ENCODE measurements at places on chromosomes 4 and X.

DNA sequence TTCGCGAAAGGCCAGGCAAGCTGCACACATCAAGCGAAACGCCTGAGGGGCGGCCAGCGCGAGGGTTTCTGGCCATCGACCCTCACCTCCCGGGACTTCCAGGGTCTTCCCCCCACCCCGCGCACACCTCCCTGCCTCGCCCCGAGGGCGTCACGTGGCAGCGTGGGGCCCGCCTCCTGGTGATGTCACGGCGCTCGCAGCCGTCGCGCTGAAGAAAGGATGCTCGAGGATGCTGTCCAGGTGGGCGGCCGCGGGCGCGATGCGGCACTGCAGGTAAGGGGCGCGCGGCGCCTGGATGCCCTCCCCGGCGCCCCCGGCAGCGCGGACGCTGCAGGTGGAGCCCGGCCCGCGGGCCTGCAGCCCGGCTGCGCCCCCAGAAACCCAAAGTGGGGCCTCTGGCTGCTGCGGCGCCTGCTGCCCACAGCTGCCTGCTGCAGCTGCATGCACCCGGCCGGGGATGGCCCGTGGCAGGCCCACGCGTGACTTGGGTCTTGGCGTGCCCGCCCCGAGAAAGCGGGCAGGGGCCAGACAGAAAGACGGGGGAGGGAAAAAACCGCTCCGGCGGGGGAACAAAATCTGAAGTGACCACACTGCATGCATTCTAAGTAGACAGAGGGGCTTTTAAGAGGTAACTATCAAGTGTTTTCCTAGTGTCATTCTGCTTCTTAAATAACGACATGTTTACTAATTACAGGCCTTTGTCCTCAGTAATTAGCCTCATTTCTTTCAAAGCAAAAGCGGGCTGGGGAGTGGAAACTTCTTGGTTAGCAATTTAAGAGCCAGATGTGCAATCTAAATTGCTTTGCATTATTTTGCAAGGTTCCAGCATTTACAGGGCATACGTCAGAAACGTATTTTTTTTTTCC, 1.7 kb downstream of the CLCN4 start:
- DNase-seq: peak; percentile 35

DNA sequence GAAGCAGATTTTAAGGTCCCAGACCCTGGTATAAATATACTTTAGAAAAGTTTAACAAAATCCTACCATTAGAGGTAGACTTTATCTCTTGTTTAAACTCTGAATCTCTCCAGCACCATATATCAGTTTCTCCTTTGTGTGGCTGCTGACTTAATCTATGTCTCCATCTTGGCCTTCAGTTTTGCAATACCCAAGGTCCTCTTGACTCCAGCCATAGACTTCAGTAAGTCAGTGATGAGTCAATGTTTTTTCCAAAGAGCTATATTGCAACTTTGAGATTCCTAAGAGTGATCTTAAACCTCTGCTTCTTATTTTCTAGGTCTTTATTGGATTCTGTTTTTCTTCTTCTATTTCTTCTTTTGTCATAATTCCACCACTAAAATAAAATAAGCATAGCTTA, 50.8 kb upstream of the ADGRL3 start:
- no peak for DNase-seq

DNA sequence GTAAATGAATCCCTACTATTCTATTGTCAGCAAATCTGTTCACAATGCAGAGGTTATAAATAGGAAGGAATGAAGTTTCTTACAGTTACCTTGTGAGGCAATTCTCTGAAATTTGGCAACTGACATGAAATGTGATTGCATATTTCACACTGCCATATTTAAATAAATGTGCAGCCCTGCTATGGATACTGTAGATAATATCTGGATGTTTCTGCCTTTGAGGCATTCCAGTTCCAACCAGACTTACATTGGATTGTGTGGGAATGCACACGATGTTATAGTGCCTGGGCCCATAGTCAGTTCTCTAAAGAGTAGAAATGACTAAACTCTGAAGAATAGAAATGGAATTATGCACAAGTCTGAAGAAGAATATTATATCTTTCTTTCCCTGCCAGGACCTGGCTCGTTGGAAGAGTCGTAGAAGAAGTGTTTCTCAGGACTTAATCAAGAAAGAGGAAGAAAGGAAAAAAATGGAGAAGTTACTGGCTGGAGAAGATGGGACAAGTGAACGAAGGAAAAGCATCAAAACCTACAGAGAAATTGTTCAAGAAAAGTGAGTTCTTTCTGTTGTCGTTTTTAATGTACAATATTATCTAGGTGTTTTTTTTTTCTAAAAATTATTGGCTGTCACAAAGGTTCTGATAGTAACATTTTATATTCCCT, 102.7 kb downstream of the PHOX2B start:
- no peak for DNase-seq

GRCh38 chr4:28772066-28772465, 1911.4 kb downstream of the STIM2 start:
- DNase-seq: no peak

DNA sequence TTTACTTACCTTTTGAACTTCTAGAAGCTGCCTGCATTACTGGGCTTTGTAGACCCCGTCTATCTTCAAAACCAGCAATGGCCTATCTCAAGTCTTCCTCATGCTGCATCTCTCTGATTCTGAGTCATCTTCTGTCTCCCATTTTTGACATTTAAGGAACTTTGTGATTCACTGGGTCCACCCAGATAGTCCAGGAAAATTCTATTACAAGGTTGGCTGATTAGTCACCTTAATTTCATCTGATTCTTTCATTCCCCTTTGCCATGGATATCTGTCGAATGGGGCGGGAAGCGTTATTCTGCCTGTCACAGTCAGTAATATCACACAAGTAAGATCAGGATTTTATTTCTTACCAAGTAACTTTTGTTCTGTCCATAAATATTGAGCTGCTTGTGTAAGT, 618.0 kb downstream of the CCSER1 start:
- DNase-seq: no peak

- DNase-seq: no peak
These were observed 28.8 kb downstream of the FAM199X start for GRCh38 chrX:104195013-104195412.

DNA sequence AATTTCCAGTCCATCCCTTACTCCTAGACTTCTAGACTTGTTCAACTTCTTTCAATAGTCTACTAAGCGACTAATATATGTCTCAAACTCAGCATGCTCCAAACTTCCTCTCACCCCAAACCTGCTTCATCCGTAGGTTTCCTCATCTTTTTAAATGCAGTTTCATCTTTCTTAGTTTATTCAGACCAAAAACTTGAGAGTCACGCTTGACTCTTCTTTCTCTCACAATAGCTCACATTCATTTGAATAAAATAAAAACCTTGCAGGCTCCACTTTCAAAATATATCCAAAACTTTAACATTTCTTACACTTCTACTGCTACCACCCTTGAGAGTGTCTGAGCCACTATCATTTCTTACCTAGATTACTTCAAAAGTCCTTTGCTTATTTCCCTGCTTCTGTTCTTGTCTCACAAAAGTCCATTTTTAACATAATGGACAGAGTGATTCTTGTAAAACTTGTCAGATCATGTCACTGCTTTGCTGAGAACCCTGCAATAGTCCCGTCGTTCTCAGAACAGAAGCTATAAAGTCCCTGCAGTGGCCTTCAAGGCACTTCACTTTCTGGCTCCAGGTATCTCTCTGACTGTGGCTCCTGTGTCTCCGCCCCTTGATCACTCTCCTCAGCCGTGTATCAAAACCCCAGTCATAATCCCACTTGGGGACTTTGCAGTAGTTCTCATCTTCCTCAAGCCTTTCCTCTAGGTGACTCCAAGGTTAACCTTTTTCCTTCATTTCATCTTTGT, 167.6 kb downstream of the ARHGAP24 start:
- no peak for DNase-seq

All from ovary (tissue), 10 donors.